ENCODE measurements at places on chromosomes 5 and 9.

DNA sequence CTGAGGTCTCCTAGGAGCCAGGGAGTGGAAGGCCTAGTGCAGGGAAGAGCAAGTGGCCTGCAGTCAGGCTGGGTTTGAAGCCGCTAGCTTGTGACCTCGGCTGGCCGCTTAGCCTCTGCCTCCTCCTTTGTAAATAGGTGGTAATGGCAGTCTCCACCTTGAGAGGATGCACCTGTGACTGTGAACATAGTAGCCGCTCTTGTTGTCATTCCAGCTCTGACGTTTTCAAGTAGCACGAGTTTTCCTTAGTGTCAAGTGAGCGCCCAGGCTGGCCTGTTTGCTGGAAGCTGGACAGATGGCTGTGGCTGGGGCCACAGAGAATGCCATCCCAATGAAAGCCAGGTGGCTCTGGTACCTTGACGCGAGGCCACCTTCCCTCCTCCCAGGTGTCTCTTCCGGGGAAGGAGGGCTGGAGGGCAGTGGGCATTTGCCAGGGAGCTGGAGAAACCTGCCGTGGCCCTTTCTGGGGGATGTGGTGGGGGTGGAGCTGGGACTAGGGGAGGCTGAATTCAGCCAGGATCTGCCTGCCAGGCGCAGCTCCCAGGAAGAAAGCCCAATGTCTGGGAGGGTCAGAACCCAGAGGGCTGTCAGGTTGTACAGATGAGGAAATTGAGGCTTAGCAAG, 2.5 kb downstream of the ASS1 start:
- no peak for DNase-seq

DNA sequence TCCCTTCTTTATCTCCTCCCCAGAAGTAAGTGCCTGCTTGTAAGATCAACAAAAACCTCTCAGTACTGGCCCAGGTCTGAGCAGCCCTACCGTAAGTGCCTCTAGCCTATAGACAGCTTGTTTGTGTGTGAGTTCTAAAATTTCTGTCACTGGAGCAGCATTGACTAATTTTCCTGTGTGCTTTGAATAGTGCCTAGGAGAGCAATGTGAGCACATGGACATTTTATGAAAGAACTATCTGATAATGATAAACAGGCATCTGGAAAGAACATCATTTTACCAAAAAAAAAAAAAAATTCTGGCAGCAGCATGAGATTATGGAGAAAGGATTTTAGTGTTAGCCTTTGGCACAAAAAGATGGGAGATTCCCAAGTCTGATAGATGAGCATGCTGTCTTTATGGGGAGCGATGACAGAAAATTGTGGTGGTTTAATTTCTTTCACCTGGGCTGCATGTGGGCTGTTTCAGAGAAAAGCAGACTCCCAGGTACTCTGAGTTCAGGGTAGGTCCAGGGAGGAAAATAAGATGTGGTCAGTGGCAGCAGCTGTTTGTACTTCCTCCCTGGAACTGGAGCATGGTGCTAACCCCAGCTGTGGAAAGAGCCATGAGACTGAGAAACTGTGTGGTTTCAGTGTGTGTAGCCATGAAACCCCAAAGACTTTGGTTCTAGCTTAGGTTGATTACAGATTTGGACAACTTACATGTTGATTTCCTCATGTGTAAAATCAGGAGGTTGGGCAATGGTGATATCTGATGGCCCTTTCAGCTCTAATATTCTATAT, 419.9 kb downstream of the NTRK2 start:
- no peak for DNase-seq

DNA sequence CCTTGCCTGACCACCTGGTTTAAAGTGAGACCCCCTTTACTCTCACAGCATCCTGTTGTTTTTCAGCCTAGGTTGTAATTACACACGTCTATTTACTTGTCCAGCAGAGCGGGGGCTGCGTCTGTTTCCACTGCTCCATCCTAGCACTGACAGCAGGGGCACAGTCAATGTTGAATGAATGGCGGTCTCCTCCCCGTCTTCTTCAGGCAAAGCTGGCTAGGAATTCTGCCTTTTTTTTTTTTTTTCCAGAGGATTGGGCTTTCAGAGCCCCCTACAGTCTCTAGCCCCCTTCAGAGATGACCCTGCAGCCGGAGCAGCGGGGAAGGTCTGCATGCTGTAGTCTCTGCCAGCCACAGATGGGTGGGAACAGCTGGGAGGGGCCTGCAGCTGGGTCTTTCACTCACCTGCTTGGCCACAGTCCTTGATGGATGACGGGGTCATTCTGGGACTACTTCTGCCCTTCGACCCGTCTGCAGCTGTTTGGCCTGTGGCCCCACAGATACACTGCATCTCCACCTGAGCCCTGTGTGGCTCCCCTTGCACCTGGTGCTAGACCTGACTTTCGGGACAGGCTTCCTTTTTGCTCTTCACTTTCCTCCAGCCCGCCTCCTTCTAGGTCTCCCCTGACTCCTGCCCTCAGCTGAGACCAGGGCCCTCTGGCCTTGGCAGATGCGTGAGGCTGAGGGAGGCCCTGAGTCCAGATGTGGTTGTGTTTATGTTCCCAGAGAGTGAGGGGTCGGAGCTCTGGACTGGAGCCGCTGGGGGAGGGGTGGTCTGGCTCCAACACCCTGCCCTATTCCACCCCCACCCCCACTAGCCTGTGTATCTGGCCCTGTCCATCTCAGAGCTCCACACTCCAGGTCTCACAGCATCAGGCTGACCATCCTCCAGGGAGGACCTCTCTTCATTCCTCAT, 8.0 kb downstream of the PITX1 start:
- no peak for DNase-seq

DNA sequence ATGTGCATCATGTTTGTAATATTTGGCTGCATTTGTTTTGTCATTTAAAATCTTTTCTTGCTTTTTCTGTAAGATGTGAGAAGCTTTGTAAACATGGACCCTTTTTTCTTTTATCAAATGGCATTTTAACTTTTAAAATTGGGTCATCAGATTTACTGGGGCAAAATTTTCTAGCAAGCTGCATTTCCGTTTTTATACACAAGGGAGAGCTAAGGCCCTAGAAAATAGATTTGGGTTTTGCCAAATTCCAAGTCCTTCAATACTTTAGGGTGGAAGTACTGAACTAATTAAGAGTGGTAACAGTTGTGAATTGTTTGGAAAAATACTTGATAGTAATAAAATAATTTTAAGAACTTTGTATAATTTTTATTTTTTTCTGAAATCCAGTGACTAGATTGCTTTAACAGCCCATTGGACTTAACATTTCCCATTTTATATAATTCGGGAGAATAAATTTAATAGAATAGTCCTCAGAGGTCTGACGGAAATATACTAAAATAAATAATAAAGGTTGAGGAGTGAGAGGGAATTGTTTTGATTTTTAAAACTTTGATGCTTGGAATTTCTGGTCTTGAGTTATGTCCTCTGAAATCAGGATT, 117.4 kb downstream of the SMARCA2 start:
- DNase-seq = peak; percentile 54

DNA sequence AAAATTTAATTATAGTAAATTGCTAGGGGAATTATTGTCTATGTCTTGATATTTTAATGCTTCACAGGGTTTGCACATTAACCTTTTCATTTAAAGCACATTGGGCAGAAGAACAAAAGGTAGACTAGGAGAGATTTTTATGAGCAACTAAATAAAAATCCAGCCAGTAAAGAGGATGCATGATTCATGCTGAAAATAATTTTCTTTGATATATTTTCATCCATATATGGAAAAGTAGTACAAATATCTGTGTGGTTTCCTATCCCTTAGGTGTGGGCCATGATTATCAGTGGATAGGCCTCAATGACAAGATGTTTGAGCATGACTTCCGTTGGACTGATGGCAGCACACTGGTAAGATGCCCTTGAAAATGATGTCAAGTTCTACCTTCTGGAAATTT, 83.1 kb downstream of the VCAN start:
- DNase-seq = peak; percentile 66

DNA sequence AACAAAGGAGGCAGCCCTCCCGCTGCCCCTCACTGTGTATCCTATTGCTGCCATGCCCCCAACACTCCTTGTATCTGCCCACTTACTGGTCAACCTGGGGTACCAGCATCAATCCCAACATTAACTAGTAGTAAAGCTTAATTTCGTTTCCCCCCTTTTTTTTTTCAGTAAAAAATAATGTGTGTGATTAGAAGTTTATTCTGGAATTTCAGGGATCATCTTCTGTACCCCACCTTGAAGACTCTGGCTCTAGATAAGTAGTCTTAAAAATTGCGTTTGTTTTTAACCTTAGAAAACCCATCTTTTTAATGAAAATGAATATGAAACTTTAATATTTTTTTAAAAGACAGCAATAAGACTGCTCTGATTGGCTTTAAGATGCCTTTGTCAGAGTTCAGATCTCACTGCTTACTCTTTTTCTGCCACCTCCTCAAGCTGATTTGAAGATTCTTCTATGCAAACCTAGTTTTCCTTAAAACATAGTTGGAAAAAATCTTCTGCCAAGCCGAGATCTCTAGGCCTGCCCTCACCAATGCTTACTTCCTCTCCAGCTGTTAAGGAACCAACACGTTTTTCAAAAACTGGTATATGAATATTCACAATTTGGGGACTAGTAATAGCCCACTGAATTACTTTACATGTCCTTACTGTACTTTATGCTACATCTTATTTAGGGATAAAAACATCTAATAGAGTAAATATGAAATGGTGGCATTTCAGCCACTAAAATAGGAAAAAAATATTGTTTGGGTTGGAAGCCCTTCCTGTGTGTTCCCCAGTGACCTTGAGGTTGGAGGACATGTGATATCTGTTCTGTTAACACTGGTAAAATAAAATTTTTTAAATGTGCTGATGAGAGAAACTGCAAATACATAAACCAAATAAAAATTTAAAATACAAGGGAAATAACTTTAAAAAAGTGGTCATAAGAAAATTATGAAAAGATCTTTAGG, 4.0 kb upstream of the RHOBTB3 start:
- no peak for DNase-seq

DNA sequence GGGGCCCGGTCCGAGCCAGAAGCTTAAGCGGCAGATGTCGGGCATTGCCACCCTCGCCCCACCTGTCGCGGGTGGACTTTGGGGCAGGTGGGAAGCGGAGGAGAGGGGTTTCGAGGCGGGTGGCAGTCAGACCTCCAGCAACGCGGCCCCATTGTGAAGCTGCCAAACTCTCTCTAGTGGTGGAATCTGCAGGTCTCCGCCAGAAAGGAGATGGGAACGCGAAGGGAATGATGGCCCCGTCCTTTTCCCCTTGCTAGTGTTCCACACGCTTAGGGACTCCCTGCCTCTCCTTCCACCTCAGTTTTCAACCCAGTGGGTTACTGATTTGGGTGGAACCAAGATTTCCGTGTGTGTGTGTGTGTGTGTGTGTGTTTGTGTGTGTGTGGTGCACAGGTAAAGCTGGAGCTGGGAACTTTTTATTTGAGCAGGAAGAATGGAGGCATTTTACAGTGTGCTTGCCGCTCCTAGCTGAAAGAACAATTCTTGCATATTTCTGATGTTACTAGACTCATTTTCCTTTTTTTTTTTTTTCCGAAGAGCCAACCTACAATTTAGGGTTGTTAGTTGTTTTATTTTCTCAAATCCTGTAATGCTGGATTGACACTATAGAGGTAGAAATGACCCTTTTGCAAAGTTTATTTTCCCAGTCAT, 1.3 kb downstream of the MACIR start:
- peak; percentile 34 for DNase-seq

GRCh38 chr9:97975376-97975775, 7.8 kb upstream of the ANP32B start:
- DNase-seq = peak; percentile 82

- DNase-seq = peak; percentile 96
These were observed 39.0 kb upstream of the OSMR start for GRCh38 chr5:38806775-38807258.

DNA sequence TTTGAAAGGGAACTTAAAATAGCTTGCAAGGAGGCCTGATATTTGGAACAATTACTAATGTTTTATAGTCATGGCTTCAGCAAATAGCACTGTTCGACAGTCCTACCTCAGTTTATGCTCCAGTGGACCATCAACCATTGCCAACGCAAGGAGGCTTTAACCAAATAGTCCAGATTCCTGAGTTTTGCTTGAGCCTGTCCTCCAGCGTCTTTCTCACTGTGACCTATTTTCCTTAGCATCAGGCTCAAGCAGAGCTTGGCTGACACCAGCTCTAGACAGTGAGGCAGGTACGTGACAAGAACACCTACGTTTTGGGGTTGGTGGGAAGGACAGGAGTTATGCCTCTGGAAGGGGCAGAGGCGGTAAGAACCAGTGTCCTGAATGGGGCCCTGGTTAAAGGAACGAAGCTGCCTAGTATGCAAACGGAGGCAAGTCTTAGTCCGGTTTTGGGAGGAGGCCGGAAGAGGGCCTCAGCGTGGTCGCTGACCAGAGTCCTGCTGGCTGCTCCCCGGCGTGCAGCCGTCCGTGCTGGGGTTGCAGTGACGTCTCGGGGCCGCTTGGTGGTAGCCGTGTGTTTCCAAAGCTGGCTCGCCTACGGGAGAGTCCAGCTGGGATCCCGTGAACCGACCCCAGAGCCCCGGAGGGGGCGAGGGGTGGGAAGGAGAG, 998 bp upstream of the FGF18 start:
- DNase-seq = peak; percentile 76

GRCh38 chr5:12920527-12920926, 1016.3 kb upstream of the CTNND2 start:
- DNase-seq = no peak

- DNase-seq = no peak
These were observed 196.6 kb downstream of the PAPPA start for GRCh38 chr9:116350213-116350612.

DNA sequence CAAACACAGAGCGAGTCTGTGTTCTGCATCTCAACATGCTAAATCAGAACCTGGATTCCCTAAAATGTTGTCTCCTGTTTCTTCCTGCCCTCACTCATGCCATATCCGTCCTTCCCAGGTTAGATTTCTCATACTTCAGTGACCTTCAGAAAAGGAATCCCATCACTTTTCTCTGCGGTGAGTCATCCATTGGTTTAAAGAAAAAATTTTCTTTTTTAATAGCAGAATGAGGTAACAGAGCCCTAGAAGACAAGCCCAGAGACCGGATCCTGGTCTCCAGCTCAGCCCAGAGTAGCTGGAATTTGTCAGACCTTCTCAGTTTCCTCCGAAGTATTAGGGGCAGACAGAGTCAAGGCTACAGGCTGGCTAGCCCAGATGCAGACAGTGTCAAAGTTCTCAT, 143.2 kb upstream of the DMRT1 start:
- DNase-seq = peak; percentile 64

GRCh38 chr5:64458948-64459347, 46.9 kb upstream of the RGS7BP start:
- no peak for DNase-seq

DNA sequence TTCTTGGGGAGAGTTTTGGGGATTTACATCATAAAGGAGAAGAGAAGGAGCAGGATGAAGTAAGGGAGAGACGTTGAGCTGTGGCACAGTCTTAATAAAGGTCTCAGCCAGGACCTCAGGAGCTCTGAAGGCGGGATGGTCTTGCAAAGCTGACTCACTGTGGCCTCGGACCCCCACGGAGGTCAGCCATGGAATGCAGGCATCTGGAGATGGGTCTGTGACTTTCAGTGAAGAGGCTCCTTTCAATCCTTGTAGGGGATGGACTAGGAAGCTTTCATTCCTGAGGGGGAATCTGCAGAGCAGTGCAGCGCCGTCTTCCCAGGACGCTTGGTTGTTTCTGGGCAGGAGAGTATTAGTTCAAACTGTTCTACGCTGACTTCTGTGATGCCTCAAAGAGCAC, 65.7 kb upstream of the BASP1 start:
- peak; percentile 58 for DNase-seq

GRCh38 chr5:2375757-2376250, 375.7 kb downstream of the IRX2 start:
- no peak for DNase-seq
